ENCODE measurements at places on chromosomes 11 and 22.

DNA sequence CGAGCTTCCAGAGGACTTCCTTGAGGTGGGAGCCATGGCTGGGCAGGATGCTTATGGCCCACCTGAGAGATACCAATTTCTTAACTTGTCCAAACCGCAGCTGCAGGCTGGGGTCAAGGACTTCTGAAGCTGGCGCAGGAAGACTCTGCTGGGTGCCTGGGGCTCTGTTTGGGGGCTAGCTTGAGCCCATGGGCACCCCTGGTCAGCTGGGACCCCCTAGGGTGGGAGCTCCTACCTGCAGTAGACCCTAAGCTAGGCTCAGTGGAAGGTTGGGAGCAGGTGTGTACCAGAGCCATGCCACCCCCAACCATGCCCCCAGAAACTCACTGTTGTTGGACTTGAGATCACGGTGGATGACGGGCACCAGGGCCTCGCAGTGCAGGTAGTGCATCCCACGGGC lies 1.3 kb downstream of the MAP3K11 start:
- no peak for DNase-seq

DNA sequence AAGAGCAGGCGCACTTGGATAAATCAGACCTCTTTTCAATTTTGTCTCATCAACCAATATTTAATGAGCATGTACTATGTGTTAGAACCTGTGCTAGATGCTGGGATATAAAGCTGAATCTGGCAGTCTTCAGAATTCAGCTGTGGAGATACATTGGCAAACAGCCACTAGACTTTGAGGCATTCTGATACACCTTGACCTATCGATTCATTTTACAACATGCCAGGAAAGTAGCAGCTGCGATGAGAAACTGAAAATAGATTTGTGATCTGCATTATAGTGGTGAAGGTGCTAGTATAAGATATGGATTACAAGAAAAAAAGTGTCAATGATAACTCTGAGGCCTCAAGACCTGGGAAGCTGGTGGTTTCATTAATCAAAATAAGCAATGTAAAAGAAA lies 1338.1 kb upstream of the TENM4 start:
- no peak for DNase-seq

DNA sequence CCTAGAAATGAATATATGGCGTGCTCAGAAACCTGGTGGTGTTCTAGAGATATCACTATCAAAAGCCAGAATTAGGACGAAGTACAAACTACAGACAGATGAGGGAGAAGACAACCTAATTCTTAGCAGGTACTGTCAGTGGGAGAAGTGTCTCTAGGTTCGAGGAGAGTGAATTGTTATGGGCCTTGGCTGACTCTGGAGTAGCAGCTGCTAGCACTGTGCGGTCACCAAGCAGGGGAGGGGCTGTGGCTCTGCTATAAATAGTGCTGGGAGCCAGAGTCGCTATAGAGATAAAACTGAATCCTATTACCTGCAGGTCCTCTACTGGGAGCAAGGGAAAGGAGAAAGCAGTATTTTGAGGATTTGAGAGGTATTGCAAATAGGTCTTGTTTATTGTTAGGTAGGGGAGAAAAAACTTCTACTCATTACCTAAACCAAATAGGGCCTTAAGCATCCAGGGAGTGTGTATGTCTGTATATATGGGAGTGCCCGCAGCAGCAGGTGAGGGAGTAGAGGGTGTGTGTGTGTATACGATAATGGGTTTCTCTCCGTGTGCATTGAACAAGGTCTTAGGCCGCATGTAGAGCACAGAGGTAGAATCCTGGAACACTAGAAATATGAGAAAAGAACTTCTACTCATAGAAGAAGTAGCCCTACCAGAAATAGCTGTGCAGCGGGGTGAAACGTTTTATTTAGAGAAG lies 2.2 kb downstream of the MADD start:
- DNase-seq: no peak

DNA sequence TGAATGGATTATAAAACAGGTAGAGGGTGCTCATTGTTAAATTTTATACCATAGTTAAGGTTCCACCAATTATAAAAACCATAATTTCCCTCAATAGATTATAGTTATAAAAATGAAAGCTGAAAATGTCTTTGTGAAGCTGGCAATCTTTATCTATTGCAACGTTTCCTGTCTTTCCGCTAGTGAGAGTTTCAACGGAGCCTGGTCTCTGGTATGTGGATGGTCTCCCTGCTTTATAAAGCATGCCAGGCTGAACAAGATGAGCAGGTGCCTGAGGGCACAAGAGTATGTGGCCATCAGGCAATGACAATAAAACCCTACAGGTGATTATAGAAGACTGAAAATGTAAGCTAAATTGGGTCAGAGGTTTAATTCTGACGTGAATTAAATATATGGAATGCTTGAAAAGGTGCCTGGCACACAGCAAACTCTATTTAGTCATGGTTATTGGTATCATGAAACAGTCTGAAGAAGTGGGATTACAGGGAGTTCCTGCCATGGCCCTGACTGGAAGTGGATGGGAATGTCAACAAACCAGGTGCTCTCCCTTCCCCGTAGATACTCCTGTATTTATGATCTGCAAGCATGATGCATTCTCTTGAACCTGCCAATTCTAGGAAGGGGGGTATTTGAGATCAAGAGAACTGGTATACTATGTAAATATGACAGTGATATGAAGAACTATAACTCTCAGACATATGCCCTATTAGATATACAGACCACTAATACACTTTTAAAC lies 115.7 kb downstream of the ENTHD1 start:
- no peak for DNase-seq

DNA sequence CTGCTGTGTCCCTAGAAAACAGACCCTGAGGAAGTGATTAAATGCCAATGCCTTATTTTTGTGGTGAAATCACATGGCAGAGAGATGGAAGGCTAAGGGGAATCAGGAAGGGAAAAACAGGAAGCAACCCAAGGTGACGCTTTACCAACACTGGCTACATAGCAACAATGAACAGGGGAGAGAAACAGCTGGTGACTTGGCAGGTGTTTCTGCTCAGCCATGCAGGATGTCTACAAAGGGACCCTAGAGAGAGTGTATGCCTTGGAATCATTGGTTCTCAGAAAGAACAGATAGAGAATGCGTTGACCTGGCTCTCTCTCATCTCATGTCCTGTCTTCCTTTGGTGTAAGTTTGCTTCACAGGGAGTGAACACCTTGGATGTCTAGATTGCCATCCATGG lies 911.9 kb downstream of the OPCML start:
- DNase-seq: no peak

GRCh38 chr22:35538801-35539321 lies 1.8 kb upstream of the RASD2 start:
- DNase-seq: no peak

DNA sequence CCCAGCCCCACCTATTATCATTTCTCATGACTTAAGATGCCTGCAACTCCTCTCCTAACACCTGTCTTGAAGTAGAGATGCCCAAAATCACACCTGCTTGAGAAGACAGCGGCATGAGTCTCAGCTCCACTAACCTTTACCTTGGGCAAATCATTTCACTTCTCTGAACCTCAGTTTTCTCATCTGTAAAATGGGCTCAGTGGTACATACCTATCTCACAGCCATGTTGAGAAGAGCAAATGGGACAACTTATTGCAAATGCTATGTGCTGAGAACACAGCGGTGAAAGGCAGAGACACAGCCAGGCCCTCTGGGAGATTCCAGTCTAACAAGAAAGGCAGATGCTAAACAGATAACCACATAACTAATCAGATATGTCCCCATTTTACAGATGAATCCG lies 7.8 kb downstream of the TST start:
- no peak for DNase-seq

- DNase-seq: no peak
Observed at GRCh38 chr22:38850941-38851849, 7.4 kb upstream of the NPTXR start.

DNA sequence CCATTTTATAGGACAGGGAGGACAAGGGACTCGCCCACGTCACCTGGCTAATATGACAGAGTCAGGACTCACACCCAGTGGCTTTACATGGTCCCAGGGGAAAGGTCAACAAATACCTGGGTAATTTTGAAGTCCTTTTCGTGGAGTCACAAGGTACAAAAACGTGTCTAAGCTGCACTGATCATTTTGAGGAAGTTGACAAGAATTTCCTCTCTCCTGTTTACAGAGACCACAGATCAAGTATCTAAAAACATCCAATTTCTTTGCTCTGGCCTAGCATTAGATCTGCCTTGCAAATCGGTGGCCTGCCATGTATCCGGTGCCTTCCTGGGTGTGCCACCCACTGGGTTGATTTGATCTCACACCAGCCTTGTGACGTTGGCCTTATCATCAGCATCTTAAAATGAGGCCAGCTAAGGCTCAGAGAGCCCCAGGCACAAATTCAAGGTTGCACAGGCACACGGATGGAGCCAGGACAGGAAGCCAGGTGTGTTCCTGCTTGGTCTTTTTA lies 17.6 kb downstream of the GDPD5 start:
- no peak for DNase-seq

- peak; percentile 67 for DNase-seq
Observed at GRCh38 chr11:13169709-13170108, 107.9 kb upstream of the BMAL1 start.

GRCh38 chr11:78657968-78658839 lies 83.5 kb upstream of the NARS2 start:
- no peak for DNase-seq

DNA sequence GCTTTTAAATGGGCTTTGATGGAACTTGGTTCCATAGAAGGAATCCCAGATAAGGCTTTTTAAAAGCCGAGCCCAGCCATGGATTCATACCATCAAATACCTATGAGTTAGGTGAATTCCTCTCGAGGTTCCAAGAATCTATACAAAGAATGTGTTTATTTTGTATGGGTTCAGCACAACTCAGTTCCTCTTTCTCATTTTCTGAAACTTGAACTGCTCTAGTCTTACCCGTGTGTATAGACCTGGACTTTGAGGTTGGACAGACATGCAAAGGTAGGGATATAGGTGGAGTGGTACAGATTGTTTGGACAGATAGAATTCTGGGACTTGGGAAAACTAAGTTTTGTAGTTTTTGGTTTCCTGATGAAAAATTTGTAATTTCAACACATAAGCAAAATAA lies 97.9 kb downstream of the PGR start:
- DNase-seq: no peak

GRCh38 chr11:94018721-94019120 lies 2.4 kb upstream of the HEPHL1 start:
- DNase-seq: no peak

- no peak for DNase-seq
Observed at GRCh38 chr11:111360150-111361043, 18.7 kb downstream of the POU2AF1 start.

- no peak for DNase-seq
Observed at GRCh38 chr11:78449866-78450265, 32.2 kb upstream of the GAB2 start.

DNA sequence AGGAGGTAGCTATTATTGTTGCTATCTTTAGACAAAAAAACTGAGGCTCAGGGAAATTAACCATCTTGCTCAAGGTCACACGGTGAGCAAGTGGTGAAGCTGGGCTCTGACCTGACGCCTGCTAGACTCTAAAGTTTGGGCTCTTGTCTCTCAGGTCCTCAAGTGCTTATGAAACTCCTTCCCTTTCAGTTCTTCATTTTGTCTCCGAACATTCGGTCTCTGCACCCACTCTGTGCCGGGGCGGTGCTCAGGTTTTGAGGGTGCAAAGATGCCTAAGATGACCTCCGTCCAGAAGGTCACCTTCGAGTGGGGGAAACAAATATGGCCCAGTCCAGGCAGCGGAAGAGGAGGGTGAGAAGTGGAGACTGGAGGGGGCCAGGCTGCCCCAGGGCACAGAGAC lies 16.0 kb downstream of the OVOL1 start:
- DNase-seq: no peak

Measured in AG09309 (cell line).